Activated CD4-positive, alpha-beta T cell treated with anti-CD3 and anti-CD28 coated beads, Interleukin-2, amount 10 ng/mL, durations not matched to agents 24 days and 14 days (primary cell): ENCODE measurements at places on chromosomes 4 and X. TPM values are rescaled to one million over a fixed set of nuclear protein-coding genes. Genes with fewer than 3 reads are reported as not detected.
A peak's percentile ranks its signal among the peaks of the same experiment; 100 is the strongest.

GRCh38 chrX:153582896-153583295 lies 16.0 kb downstream of the CCNQ start:
- peaks cover 10% of the 10 kb centered on the region for H3K4me1 ChIP-seq
- H3K4me3 ChIP-seq: peak overlapping the region; percentile 57
- H3K36me3 ChIP-seq: peaks cover 12% of the 10 kb centered on the region
- H3K27me3 ChIP-seq: no peaks in the 10 kb centered on the region

- DNase-seq: no peak
- H3K36me3 ChIP-seq: no peaks in the 10 kb centered on the region
- H3K4me1 ChIP-seq: no peaks in the 10 kb centered on the region
- no peak overlapping the region for H3K4me3 ChIP-seq
- H3K27ac ChIP-seq: no peak overlapping the region
- peaks cover 2% of the 10 kb centered on the region for H3K27me3 ChIP-seq
Measured at GRCh38 chr4:17995165-17995564, 26.4 kb downstream of the LCORL start.

- H3K36me3 ChIP-seq: no peaks in the 10 kb centered on the region
- DNase-seq: no peak
Measured at GRCh38 chr4:118898684-118899138, 10.1 kb downstream of the SYNPO2 start.

DNA sequence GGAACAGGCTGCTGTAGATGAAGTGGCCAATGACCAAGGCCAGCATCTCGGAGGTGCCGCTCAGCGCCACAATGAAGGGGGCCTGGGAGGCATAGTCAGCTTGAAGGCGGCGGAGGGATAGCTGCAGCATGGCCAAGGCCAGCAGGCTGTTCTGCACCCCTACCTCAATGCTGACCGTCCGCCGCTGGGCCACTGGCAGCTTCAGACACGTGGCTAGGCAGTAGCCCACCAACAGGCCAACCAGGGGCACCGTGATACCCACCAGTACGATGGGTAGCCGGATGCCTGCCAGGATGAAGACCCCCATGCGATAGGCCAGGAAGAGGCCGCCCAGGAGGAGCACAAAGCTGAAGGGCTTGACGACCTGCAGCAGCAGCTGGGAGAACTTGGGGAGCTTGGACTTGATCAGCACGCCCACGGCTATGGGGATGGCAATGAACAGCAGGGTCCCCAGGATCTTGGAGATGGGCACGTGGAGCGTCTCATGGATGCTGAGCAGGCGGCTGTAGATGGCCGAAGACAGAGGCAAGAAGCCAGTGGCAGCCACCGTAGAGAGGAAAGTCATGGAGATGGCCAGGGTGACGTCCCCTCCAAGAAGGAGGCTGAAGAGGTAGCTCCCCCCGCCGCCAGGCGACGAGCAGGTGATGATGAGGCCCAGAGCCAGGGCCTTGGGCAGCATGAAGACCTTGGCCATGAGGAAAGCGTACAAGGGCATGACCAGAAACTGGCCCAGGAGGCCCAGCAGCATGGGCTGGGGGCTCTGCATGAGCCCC lies 1.3 kb upstream of the UBL4A start:
- H3K4me1 ChIP-seq: peaks cover 19% of the 10 kb centered on the region
- peaks cover 7% of the 10 kb centered on the region for H3K36me3 ChIP-seq
- no peak for DNase-seq
- no peak overlapping the region for H3K27ac ChIP-seq

- no peaks in the 10 kb centered on the region for H3K36me3 ChIP-seq
- H3K27me3 ChIP-seq: no peaks in the 10 kb centered on the region
- no peak for DNase-seq
Measured at GRCh38 chr4:146265950-146266490, 51.7 kb downstream of the REELD1 start.

DNA sequence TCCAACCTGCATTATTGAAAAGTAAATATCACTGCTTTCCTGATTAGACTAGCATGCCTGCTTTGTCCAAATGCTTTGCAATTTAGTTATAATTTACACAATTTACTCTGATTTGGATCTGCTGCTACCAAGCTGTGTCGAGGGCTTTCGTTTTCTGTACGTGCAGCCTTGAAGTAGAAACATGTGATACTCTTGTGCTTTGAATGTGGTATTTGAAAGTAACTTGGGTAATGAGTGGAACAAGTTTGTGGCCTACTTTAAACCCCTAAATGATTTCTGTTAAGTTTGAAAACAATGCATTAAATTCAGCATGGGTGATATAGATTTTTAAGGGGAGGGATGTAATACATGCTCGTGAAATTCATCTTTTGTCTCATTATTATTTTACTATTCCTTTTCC lies 240.7 kb downstream of the IQCM start:
- no peaks in the 10 kb centered on the region for H3K27me3 ChIP-seq
- no peak for DNase-seq
- H3K4me1 ChIP-seq: no peaks in the 10 kb centered on the region
- H3K27ac ChIP-seq: no peak overlapping the region
- no peak overlapping the region for H3K4me3 ChIP-seq
- no peaks in the 10 kb centered on the region for H3K36me3 ChIP-seq

DNA sequence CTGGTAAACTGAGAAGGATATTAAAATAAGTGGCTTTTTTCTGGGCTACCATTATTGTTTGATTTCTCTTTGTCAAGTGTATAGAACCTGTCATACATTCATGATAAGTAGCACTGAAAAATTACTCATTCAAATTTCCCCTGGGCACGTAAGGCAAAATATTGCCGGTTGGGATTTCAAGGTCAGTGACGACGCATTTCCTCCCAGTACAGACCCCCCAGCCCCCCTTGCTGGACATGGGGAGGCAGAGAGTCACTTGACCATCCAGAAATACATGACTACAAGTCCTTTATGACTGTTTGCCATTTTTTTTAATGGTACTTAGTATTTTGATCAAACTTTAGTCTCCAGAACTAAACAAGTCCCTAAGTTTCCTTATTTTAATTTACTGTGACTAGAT lies 6.8 kb upstream of the MND1 start:
- no peak for DNase-seq
- no peak overlapping the region for H3K4me3 ChIP-seq
- peaks cover 12% of the 10 kb centered on the region for H3K4me1 ChIP-seq
- no peak overlapping the region for H3K27ac ChIP-seq

DNA sequence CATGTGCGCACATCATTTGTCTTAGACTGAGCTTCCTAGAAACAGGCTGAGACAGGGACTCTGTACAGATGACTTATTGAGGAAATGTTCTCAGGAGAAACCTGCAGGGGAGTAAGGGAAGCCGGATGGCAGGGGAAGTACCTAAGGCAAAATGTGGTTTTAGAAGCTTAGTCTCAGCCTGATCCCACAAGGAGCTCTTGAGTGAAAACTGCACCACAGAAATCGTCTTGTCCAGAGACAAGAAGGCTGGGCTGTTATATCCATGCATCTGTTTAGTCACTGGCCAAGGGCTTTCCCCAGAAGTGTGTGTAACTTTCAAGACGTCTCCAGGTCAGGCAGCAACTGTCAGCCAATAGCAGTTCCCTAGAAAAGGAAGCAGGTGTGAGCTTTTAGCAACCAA lies 86.0 kb downstream of the FUNDC1 start:
- H3K4me1 ChIP-seq: no peaks in the 10 kb centered on the region
- no peak overlapping the region for H3K4me3 ChIP-seq
- H3K27me3 ChIP-seq: no peaks in the 10 kb centered on the region
- H3K36me3 ChIP-seq: no peaks in the 10 kb centered on the region
- no peak for DNase-seq

DNA sequence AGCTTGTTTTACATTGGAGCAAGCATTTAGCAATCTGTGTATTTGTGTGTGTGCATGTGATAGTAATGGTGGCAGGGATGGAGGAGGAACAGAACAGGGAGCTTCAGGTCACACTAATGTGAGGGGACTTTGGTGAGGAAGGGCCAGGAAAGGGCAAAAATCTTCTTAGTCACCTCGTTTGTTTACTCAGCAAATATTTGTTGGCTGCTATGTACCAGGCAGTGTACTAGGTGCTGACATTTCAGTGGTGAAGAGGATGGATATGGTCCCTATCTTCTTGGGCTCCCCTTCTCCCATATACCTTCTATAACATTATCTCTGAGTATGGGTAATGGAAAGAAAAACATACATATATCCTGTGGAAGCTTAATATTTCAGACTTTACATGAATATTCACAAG lies 48.5 kb upstream of the HDAC8 start:
- H3K4me1 ChIP-seq: peaks cover 25% of the 10 kb centered on the region
- H3K27me3 ChIP-seq: no peaks in the 10 kb centered on the region
- peaks cover 17% of the 10 kb centered on the region for H3K36me3 ChIP-seq
- peak overlapping the region; percentile 80 for H3K4me3 ChIP-seq
- no peak for DNase-seq
- H3K27ac ChIP-seq: peak overlapping the region; percentile 98

DNA sequence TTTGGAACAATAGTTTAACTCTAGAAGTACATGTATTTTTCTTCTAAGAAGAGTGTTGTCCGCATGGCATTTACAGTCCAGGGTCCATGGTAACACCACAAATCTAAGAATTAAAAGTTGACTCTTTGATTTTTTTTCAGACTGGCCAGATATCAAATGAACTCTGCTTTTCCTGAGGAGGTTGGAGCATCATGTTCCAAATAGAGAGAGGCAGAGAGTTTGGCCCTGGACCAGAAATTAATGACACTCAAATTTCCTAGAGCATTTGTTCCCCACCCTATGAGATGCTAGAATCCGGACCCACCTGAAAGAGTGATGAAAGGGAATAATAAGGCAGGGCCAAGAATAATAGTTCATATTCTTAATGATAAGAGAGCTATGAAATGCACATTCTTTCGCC lies 47.0 kb upstream of the NAP1L5 start:
- no peak overlapping the region for H3K4me3 ChIP-seq
- no peak for DNase-seq
- H3K27ac ChIP-seq: no peak overlapping the region
- H3K4me1 ChIP-seq: no peaks in the 10 kb centered on the region
- no peaks in the 10 kb centered on the region for H3K27me3 ChIP-seq

DNA sequence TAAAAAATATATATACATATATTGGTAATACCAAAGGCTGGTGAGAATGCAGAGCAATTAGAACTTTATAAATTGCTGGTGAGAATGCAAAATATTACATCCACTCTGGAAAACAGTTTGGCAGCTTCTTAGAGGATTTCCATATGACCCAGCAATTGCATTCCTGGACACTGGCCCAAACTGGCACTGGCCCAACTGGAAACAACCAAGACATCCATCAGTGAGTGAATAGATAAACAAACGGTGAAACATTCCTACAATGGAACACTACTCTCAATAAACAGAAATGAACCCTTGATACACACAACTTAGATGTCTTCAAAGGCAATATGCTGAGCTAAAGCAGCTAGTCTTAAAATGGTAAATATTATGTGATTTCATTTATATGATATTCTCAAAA lies 524.2 kb downstream of the IQCM start:
- DNase-seq: no peak
- no peak overlapping the region for H3K27ac ChIP-seq
- H3K4me1 ChIP-seq: no peaks in the 10 kb centered on the region
- no peaks in the 10 kb centered on the region for H3K27me3 ChIP-seq

DNA sequence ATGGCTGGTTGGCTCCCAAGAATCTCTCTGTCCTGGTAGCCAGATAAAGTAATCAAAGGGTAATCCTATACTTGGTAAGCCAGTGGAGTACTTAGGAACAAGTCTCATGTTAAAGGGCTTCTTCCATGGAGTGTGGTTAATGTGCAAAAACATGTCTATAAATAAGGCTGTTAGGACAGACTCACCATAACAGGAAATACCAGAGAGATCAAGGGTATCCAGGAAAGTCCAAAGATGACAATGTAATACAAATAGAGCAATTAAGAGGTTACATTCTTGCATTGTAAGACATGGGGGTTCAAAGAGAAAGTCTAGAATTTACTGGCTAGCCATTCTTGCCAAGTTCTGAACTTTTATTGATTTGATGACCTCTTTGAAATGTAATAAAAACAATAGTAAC lies 61.9 kb upstream of the ZCCHC13 start:
- H3K27me3 ChIP-seq: no peaks in the 10 kb centered on the region
- no peaks in the 10 kb centered on the region for H3K4me1 ChIP-seq
- DNase-seq: no peak
- peaks cover 31% of the 10 kb centered on the region for H3K36me3 ChIP-seq

- H3K36me3 ChIP-seq: peaks cover 35% of the 10 kb centered on the region
- H3K27me3 ChIP-seq: no peaks in the 10 kb centered on the region
- peaks cover 9% of the 10 kb centered on the region for H3K4me1 ChIP-seq
- DNase-seq: no peak
- no peak overlapping the region for H3K4me3 ChIP-seq
Measured at GRCh38 chrX:136219893-136220292, 31.3 kb downstream of the MAP7D3 start.

DNA sequence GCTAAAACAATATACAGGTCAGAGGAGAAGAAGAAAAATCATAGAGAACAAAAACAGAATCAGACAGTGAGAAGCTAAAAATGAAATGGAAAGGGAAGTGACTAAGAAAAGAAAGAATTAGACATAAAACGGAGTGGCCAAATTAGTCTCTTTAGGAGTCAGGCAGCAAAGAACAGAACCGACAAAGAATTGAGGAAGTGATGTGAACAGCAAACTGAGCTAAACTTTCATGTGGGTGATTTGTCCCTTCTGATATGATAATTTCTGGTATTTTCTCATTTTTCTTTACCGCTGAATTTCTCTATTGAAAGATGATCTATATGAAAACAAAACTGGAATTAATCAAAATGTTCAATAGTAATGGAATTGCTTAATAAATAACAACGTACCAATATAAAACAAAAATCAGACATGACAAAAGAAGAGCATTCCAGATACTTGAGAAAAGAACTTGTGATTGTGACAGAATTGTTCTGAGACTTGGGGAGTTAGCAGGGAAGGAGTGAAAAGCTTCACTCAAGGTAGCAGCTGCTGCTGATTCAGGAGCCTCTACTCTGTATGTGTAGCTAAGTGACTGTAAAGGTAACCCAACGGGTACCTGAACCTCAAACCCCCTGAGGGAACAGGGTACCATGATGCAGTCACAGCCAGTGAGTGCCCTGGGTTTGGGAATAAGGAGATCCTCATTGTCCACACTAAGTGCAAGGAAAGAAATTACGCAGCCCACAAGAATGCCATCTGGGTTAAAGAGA lies 8.8 kb downstream of the TAPT1 start:
- H3K27ac ChIP-seq: peak overlapping the region; percentile 60
- peaks cover 46% of the 10 kb centered on the region for H3K36me3 ChIP-seq
- H3K4me1 ChIP-seq: peaks cover 56% of the 10 kb centered on the region
- H3K27me3 ChIP-seq: no peaks in the 10 kb centered on the region
- no peak for DNase-seq

DNA sequence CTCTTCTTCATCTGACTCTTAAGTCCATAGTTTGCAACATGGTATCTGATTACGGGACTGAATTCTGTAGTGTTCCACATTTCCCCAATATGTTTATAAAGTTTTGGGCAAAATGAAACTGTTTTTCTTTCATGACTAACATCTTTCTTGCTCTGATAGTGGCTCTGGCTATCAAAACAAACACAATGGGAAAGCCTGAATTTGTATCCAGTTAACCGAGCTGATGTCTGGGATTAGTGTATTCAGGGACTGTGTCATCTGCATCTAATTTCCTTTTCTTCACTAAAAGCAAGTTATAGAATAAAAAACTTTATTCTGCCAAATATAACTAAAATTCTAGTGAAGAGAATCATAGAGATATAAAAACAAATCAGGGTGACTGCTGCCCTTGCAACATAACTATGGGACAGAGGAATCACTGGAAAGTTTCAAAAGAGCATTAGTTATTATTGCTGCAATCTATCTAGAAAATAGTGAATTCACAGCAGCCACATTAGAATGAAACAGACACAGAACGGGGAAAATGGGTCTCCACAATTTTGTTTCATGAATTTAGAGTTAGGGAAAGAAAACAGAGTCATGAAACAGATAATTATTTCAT lies 61.3 kb downstream of the ANTXR2 start:
- H3K36me3 ChIP-seq: peaks cover 41% of the 10 kb centered on the region
- no peak overlapping the region for H3K4me3 ChIP-seq
- H3K4me1 ChIP-seq: peaks cover 40% of the 10 kb centered on the region
- DNase-seq: no peak

FAM9B gene
- total RNA-seq: not detected in 2 replicates

SSX1 gene
- not detected in 2 replicates for total RNA-seq

QDPR gene
- total RNA-seq: 31.8 and 34.4 TPM in 2 replicates

IL9R gene
- total RNA-seq: 8.5 and 8.7 TPM in 2 replicates

RNF175 gene
- not detected in 2 replicates for total RNA-seq

SPP1 gene
- 0.45 and 0.54 TPM in 2 replicates for total RNA-seq

GSX2 gene
- not detected in 2 replicates for total RNA-seq
